Activated CD8-positive, alpha-beta memory T cell treated with anti-CD3 and anti-CD28 coated beads, Interleukin-2, amount 50 U/mL, for 4 hours (primary cell): ENCODE measurements at places on chromosomes 5 and 9.

- no peak for DNase-seq
Observed at GRCh38 chr9:131833906-131834305, 94.0 kb upstream of the RAPGEF1 start.

GRCh38 chr9:18857769-18858168 is 175.2 kb downstream of the SAXO1 start:
- DNase-seq: no peak

DNA sequence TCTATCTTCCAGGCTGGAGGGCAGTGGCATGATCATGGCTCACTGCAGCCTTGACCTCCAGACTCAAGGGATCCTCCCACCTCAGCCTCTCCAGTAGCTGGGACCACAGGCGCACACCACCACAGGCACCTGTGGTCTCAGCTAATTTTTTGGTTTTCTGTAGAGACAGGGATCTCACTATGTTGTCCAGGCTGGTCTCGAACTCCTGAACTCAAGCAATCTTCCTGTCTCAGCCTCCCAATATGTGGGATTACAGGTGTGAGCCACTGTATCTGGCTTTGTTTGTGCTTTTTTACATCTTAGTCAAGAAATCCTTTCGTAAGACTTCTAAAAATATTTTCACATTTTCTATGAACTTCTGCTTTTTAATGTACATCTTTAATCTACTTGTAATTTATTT is 116.9 kb downstream of the DENND1A start:
- no peak for DNase-seq

DNA sequence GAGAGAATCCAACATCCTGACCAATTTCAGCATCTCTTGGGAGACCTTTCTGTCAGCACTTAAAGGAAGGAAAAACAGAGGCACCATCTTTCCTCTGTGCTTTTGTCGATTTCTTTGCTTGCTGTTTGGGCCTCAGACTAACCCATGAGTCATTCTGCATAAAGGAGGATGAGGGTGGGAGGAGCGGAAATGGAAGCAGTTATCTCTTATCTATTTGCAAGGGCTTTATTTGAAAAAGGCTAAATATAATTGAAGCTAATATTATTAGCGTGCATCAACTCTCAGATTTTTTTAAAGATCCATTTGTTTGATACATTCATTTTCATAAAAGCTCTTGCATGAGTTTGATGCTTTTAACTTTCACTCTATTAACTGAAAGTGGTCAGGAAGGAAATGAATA is 72.9 kb downstream of the ZNF622 start:
- DNase-seq: no peak

- no peak for DNase-seq
Observed at GRCh38 chr5:157613385-157614245, 38.0 kb upstream of the ADAM19 start.
